HepG2 (cell line): ENCODE measurements at places on chromosomes 12 and 14.

DNA sequence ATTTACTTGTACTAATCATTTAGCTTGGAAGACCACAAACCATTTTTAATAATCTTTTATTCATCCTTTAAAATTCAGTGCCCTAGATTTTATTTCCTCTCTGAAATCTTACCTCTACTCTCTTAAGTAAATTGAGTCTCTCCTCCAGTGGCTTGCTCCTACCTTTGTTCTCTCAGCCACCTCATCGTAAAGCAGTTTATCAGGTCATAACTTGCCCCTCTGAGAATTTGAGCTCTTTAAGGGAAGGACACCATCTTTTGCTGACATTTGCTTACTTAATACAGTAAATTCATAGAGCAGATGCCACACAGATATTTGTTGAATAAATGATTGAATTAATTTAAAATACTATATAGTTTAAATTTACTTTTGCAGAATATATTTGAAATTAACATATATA is 794.3 kb downstream of the C12orf50 start:
- no peak for DNase-seq

DNA sequence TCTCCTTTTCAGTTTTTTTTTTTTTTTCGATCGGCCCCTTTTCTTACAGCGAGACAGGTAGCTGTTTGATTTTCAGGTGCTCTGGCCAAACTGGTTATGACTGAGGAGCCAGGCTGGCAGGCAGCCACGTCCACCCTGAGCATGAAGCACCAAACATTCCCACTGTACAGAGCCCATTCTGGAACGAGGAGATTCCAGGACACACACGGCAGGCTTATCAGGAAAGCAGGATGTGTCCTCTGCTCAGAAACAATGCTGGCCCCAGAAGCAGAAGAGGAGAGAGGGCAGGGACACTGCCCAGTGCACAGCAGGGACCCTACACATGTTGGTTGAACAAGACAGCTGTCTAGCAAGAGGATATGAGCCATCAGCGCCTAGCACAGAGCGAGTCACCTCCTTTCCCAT is 3.7 kb upstream of the KRT2 start:
- no peak for DNase-seq

- peak; percentile 74 for DNase-seq
Measured at GRCh38 chr14:23645812-23646647, 9.9 kb downstream of the DHRS2 start.

DNA sequence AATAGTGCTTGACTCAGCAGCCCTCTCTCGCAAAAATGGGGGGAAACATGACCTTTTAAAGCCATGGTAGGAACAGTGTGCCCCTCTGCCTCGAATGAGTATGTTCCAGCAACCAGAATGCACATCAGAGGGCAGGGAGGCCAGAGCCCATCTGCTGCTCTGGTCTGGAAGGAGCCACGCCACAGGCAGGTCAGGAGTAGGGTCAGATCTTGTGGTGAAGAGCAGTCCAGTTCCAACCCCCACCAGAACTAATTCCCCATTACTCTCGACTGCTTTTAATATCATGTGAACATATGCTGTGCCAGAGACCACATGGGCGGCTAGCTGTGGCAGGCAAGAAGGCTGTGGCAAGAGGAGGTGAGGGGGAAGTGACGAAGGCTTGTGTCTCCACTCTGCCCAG is 34.6 kb upstream of the TMX1 start:
- no peak for DNase-seq

GRCh38 chr12:25743679-25744215 is 190.7 kb upstream of the LMNTD1 start:
- DNase-seq, result no peak

DNA sequence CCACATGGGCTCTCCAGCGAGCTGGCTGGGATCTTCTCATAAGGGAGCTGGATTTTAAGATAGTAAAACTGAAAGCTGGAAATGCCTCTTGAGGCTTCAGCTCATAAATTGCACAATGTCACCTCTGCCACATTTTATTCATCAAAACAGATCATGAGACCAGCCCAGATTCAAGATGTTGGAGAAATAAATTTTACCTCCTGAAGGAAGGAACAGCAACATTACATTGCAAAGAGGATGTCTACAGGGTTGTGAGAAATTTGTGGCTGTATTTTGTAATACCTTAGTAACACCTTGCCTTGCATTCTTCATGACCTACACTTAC is 43.1 kb upstream of the KRR1 start:
- DNase-seq, result no peak

DNA sequence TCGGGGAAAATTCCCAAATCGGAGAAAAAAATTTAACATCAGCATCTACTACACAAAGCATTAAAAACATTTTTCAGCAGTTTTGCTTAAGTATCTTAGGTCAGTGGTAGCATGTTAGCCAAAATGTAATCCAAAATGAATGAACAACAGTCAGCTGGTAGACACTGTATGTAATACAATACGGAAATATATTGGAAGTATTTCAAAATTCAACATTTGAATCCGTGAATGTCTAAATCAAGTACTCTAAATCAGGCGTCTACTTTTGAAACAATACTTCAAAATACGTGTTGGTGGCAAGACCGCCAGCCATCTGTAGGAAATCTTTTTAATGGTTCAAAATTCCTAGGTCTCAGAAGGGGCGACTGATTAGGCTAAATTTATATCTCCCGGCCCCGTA is 1.1 kb downstream of the SCAF11 start:
- DNase-seq, result no peak

- DNase-seq, result no peak
Measured at GRCh38 chr12:67578976-67579661, 69.4 kb upstream of the DYRK2 start.

DNA sequence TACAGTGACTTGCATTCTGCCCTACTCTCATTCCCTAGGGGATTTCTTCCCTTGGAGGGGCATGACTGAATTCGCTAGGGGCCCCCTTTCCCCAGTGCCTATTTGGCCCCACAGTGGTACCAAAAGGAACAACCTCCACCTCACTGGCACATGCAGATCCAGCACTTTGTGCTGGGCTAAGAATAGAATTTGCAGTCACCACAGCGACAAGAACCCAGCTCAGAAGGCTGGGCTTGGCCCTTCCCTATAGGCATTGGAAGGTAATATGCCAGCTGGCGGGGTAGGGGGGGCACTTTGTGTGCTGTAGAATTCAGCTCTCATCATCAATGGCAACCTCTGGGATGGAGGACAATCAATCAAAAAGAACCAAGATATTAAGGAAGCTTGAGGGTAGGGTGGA is 13.9 kb downstream of the BAZ2A start:
- DNase-seq, result no peak

DNA sequence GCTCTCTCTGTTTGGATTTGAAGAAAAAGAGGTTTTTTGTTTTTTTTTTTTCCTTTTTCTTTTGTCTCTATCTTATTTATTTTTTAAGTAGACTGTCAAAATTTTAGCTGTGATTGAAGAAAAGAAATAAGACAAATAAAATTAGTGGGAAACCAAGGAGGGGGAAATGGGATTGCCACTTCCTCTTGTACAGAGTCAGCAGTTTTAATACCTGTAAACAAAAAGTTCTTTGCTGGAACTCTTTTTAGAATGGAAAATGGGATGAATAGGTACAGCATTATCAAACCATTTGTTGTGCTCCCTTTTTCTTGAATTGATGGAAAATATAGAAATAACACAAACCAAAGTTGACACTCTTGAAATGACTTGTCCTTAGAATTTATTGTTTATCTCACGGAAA is 680.7 kb downstream of the DIO2 start:
- no peak for DNase-seq

DNA sequence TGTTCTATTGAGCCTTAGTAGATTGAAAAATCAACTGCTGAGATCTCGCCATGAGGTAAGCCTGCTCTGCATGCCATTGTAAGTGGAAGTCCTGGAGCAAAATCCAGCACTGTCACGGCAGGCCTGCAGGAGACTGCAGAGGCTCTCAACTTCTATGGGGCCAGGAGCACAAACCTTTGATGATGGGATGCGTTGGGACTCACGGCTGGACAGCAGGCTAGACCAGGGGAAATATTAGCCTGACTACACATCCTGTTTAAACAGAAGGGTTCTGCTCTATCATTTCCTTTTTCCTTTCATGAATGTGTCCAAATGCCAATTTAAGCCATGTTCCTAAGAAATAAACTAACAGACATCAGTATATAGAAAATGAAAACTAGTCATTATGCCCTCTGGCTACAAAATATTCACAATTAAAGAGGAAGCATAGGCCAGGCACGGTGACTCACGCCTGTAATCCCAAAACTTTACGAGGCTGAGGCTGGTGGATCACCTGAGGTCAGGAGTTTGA is 33.9 kb upstream of the RASSF8 start:
- no peak for DNase-seq
